ENCODE measurements at places on chromosomes 1 and 21.

DNA sequence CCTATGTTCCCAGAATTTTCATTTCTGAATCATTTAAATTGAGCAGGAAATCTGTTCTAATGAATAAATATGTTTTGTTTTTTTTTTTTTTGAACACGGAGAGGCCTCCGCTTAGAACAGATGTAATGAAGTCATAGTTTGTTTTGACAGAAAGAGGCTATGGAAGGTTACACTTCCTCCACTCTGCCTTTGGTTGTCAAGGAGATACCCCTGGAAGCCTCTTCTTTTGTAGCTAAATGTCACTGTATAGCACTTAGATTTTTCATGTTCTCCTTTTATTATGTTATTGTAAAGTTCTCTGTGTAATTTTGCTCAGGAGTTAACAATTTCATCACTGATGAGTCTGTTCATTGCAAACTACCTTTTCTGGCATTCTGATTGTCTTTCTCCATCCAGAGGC is 22.7 kb upstream of the GNG12 start:
- DNase-seq: no peak

DNA sequence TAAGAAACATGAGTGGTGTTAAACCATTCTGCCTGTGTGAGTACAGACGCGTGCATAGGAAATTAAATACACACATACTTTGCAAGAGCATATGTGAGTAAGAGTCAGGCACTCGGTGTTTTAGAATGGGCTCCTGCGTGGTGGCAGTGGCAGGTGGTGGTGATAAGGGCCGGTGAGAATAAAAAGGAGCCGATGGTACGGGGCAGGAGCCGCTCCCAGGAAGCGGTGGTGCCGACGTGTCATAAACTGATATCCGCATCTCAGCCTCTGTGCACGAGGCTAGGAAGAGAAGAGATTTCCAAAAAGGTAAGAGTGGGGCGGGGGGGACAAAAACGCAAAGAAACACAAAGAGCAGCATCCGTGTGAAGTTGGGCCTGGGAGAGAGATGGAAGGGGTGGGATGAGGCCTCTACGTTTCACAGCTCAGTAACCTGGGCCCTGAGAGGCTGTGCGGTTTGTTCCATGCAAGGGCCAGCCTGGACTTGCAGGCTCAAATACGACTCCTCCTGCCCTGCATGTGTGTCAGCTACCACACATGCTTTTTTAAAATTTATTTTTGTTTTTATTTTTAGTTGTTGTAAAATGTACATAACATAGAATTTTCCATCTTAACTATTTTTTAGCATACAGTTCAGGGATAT is 127.7 kb upstream of the COL6A1 start:
- no peak for DNase-seq

GRCh38 chr21:28136656-28137255 is 855.9 kb downstream of the LTN1 start:
- no peak for DNase-seq

- DNase-seq: no peak
These were observed 24.7 kb upstream of the GUCA2B start for GRCh38 chr1:42128499-42128898.

DNA sequence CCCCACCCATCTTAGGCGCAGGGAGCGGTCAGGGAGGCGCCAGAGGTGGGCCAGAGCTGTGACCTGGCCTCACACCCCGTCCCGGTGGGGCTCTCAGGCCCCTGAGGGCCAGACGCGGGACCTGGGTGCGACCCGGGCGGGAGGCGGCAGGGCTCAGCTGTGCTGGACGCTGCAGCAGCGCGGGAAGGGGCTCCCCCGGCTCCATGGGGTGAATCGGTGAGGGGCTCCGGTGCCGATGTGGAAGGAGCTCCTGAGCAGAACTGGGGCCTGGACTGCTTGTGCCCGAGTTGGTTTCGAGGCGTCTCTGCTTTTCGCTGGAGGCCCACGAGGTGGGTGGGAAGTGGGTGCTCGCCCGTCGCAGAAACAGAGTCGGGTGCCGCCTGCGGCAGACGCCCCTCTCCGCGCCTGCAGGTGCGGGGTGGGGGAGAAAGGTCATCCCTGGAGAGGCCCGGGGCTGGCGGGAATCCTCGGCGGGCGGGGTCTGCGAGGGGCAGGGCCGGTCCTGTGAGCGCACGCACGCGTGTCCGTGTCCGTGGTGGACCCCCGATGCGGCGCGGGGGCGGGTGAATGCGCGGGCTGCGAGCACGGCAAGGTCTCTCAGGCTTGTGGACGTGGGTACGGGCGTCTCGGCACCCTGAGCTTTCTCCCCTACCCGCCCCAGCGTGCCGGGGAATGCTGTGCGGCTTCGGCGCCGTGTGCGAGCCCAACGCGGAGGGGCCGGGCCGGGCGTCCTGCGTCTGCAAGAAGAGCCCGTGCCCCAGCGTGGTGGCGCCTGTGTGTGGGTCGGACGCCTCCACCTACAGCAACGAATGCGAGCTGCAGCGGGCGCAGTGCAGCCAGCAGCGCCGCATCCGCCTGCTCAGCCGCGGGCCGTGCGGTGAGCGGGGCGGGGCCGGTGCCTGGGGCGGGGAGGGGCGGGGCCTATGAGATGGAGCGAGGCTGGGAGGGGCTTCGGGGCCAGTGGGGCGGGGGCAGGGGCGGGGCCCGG is 20.4 kb downstream of the AGRN start:
- DNase-seq: peak; percentile 73

DNA sequence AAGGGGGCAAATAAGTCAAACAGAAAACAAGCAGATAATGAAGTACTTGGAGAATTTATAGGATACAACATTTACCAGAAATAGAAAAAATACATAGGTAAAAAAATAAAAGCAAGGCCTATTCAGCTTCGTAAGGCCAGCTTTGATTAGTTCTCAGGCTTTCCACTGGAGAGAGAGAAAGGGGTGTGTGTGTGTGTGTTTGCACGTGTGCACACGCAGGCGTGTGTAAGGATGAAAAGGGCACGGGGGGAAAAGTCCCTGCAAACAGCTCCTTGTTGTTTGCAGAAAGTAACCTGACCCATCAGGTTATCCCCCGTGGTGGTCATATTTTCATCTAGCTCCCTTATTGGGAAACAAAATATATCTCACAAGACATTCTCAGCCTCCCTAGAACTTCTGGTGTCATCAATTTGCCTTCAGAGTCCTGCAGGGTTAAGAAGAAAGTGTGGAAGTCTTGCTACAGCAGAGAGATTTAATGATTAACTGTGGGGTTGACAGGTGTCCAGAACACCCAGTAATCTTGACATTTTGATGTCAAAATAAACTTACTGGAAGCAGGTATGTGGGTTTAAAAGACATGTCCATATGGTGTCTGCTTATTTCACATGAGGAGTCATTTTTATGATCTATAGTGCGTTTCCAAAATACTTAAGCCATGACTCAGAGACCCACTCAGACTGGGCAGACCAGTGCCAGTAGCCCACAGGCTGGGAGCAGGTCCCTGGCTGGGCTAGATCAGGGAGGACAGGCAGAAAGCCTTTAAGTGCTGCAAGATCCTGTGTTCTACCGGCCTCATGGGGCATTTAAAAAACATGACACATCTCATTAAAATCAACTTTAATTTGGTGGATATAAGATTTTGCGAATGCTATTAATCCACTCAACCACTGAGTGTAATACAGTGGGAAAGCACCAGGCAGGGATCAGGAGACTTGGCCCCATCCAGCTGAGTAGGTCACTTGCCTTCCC is 487.6 kb upstream of the CAMK1G start:
- DNase-seq: no peak

GRCh38 chr1:59043796-59044195 is 253.1 kb upstream of the FGGY start:
- no peak for DNase-seq

DNA sequence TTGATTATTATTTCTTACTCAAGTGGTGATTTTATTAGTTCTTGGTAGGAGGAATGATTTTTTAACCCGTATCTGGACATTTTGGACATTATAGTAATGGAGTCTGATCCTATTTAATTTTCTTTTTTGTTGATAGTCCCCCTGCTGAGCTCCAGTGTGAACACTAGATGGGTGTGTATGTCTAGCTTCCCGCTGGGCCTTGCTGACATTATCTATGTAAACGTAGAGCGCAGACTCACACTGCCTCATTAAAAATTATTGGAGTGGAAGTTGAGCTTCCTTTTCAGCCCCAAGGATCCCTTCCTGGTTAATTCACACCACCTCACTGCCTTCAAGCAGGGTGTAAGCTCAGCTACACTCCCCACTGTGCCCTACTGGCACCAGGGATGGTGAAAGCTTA is 467.6 kb upstream of the PKN2 start:
- no peak for DNase-seq

DNA sequence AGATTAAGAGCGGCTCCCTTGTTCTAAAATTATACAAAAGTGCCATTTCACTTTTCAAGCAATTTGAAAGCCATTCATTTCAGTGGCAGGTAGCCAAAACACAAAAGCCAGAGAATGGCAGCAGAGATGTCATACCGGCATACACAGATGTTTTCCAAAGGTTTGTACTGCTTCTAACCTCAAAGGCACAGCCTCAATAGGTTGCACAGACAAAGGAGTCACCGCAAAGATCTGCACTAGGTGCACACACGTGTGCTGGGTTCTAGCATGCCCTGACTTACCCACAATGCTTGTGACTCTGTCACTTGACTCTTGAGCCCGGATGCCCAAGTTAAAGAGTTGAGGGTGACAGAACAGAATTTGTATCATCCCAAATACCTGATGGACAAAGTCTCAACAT is 448.9 kb upstream of the ADGRL2 start:
- no peak for DNase-seq

GRCh38 chr1:110880708-110881374 is 7.9 kb downstream of the CD53 start:
- peak; percentile 67 for DNase-seq

DNA sequence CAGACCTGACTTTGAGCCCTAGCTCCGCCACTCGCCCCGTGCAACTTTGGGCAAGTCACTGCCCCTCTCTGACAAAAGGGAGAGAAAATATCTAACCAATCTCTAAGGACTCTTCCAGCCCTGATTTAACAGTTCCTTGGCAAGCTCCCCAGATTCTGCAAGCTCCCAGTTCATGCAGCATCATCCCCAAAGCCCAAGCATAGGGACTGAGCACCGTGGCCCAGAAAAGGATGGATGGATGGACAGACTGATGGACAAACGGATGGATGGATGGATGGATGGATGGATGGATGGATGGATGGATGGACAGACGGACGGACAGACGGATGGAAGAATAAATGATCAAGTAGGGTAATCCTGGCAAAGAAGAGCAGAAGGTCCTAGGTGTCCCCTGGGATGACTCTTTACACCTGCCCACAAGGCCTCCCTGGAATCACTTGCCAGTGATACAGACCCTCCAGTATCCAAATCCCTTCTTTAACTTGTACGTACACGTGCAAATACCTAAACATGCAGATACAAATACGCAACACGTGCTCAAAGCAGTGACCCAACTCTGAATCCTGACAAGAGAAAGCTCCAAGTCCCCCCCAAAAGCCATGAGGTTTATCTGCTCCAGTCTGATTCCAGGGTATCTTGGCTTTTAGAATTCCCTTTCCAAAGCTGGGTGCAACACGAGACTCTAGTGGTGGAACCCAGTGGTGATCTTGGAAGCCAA is 16.0 kb downstream of the IFFO2 start:
- no peak for DNase-seq

- no peak for DNase-seq
These were observed 6.4 kb downstream of the TRIM11 start for GRCh38 chr1:228400237-228400651.

GRCh38 chr1:35702508-35702907 is 16.2 kb downstream of the C1orf216 start:
- no peak for DNase-seq

DNA sequence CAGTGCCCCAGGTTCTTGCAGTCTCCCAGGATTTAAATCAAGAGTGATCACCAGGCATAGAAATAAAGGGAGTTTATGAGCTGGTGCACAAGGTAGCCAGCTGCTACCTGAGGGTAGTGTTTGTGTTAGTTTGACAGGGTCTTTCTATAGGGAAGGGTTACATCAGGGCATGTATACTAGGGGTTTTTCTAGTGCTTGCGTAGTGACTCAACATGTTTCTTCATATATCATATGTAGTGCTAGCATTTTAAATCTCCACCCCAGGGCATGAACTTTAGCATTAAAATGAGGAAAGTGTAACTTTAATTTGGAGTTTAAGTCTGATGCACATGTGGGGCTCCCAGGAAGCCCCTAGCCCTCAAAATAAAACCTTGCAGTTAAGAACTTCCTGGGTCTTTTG is 86.5 kb upstream of the TNR start:
- no peak for DNase-seq

GRCh38 chr21:18023157-18023556 is 204.0 kb upstream of the C21orf91 start:
- DNase-seq: no peak

- DNase-seq: no peak
These were observed 1.7 kb upstream of the RASAL2 start for GRCh38 chr1:178091986-178092745.

- DNase-seq: no peak
These were observed 25.1 kb upstream of the B3GALT2 start for GRCh38 chr1:193211539-193211938.

Measured in T-helper 22 cell (primary cell).